ENCODE measurements at places on chromosomes 1 and 21.
A peak's percentile ranks its signal among the peaks of the same experiment; 100 is the strongest.

- H3K4me3 ChIP-seq: no peak overlapping the region
- H3K36me3 ChIP-seq: no peaks in the 10 kb centered on the region
These were observed 47.6 kb upstream of the RAP1A start for GRCh38 chr1:111571987-111572386.

GRCh38 chr1:199279067-199279466 lies 640.2 kb downstream of the PTPRC start:
- no peak for DNase-seq
- no peak overlapping the region for H3K27ac ChIP-seq
- H3K4me3 ChIP-seq: no peak overlapping the region

DNA sequence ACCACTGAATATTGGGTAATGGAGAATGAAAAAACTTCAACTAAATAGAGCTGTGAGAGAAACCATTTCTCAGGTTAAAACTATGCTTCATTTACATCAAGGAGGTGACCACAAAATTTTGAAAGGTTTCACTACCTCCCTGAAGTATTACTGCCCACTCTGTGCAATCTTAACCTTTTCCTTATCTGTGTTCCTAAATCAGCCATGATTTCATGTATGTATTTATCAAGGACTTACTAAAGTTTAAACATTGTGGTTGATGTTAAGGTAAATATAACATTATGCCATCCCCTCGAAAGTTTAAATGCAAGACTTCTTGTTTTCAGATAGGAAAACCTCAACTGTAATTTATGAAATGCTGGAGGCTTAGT lies 84.4 kb downstream of the CLEC20A start:
- H3K4me1 ChIP-seq: no peaks in the 10 kb centered on the region
- no peaks in the 10 kb centered on the region for H3K36me3 ChIP-seq
- no peak for DNase-seq
- H3K27me3 ChIP-seq: no peaks in the 10 kb centered on the region

GRCh38 chr1:31669433-31669785 lies 24.7 kb upstream of the PEF1 start:
- no peak for DNase-seq
- no peaks in the 10 kb centered on the region for H3K27me3 ChIP-seq
- peak overlapping the region; percentile 82 for H3K27ac ChIP-seq
- peaks cover 88% of the 10 kb centered on the region for H3K4me1 ChIP-seq
- H3K4me3 ChIP-seq: no peak overlapping the region

DNA sequence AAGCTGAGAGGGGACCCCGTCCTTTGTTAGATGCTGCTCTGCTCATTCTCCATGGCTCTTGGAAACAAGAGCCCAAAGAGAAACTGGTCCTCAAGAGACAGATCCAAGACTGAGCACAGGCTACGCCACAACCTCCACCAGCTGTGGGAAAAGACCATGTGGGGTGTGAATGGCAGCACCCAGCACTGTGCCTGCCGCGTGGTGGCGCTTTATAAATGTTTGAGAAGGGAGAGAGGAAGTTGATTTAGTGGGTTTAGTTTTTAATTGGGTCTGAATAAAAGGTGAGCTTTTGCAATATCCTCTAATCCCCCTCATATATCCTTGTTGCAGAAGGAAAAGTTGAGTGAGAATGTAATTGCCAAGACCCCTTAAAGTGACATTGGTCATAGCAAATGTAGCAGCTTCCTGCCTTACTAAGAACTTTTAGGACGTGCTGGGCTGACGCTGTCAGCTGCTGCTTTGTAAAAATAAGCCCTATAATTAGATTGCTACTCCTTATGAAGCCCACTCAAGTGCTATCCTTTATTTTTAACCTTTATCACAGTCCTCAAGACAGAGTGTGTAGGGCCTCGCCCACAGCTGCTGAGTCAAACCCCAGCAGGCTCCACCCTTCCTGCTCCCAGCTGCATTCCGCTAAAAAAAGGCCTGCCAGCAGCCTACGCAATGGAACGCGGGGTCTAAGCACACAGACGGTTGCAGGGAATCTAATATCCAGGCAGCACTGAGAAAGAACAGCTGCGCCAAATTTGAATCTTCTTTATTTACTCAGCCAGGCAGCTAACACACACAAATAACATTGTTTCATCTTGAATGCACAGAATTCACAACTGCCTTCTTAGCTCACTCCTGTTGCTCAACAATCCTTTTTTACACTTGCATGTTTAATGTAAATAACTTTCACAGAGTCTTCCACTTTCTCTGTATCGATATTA lies 47.4 kb upstream of the PRDX6 start:
- H3K36me3 ChIP-seq: no peaks in the 10 kb centered on the region
- H3K27me3 ChIP-seq: no peaks in the 10 kb centered on the region
- H3K27ac ChIP-seq: peak overlapping the region; percentile 88
- peaks cover 15% of the 10 kb centered on the region for H3K4me1 ChIP-seq
- peak; percentile 67 for DNase-seq

GRCh38 chr1:169572187-169572586 lies 14.1 kb downstream of the F5 start:
- H3K4me1 ChIP-seq: no peaks in the 10 kb centered on the region
- no peaks in the 10 kb centered on the region for H3K27me3 ChIP-seq
- H3K36me3 ChIP-seq: no peaks in the 10 kb centered on the region
- H3K4me3 ChIP-seq: no peak overlapping the region

GRCh38 chr1:229022595-229023333 lies 248.1 kb upstream of the RAB4A start:
- no peaks in the 10 kb centered on the region for H3K36me3 ChIP-seq
- H3K27ac ChIP-seq: no peak overlapping the region
- DNase-seq: no peak
- H3K27me3 ChIP-seq: no peaks in the 10 kb centered on the region

GRCh38 chr1:21264898-21265297 lies 25.4 kb downstream of the ECE1 start:
- no peaks in the 10 kb centered on the region for H3K27me3 ChIP-seq
- H3K4me1 ChIP-seq: peaks cover 51% of the 10 kb centered on the region
- H3K27ac ChIP-seq: no peak overlapping the region
- no peak overlapping the region for H3K4me3 ChIP-seq
- H3K36me3 ChIP-seq: peaks cover 23% of the 10 kb centered on the region

DNA sequence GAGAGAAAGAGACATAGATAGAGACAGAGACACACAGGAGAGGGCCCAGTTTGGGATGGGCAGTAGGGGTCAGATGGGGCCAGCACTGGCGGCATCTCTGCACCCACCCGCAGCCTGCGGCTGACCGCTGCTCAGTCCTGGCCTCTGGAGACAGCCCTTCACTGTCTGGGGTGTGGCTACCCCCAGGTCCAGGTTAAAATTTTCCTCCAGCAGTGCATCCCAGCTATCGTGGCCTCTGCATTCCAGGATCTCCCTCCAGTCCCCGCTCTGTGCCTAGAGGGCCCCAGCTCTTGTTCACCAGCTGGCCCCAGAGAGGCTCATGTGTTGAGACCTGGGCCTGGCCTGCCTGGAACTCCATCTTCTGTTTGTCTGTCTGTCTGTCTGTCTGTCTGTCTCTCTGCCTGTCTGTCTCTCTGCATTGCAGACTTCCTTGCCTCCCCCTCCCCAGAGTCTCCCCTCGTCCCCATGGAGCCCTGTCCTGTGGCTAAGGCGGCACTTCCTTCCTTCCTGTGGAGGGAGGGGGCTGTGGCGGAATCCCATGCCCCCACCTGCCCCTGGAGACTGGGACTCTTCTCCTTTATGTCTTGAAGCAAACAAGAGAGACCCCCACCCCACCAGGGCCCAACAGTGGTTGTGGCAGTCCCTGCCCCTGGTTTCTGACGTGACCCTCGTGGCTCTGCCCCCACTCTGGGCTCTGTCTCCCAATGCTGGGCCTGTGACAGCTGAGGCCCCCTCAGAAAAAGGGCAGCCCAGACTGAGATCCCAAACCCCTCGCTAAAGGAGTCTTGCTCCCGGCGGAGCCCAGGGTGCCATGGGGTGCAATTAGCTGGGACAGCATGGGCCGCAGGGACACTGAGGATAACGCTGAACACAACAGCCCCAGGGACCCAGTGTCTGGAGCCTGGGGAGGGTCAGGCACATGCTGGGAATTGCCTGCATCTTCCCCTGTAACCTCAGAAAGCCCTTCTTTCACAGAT lies 241.8 kb downstream of the NPHP4 start:
- H3K27ac ChIP-seq: no peak overlapping the region
- H3K4me1 ChIP-seq: peaks cover 45% of the 10 kb centered on the region
- H3K27me3 ChIP-seq: no peaks in the 10 kb centered on the region
- H3K4me3 ChIP-seq: no peak overlapping the region

- no peak overlapping the region for H3K4me3 ChIP-seq
- no peaks in the 10 kb centered on the region for H3K36me3 ChIP-seq
- DNase-seq: no peak
- no peaks in the 10 kb centered on the region for H3K4me1 ChIP-seq
- no peak overlapping the region for H3K27ac ChIP-seq
These were observed 219.0 kb upstream of the L1TD1 start for GRCh38 chr1:61975638-61976037.

GRCh38 chr21:41506611-41507520 lies 1.1 kb downstream of the TMPRSS2 start:
- DNase-seq: no peak
- no peak overlapping the region for H3K27ac ChIP-seq
- no peaks in the 10 kb centered on the region for H3K36me3 ChIP-seq
- H3K4me3 ChIP-seq: peak overlapping the region; percentile 5
- H3K4me1 ChIP-seq: peaks cover 16% of the 10 kb centered on the region

- no peak for DNase-seq
- no peaks in the 10 kb centered on the region for H3K27me3 ChIP-seq
- no peak overlapping the region for H3K27ac ChIP-seq
- no peak overlapping the region for H3K4me3 ChIP-seq
These were observed 434.6 kb upstream of the PRMT6 start for GRCh38 chr1:106621853-106622252.

- no peaks in the 10 kb centered on the region for H3K27me3 ChIP-seq
- no peaks in the 10 kb centered on the region for H3K4me1 ChIP-seq
- H3K27ac ChIP-seq: no peak overlapping the region
- H3K36me3 ChIP-seq: no peaks in the 10 kb centered on the region
- no peak for DNase-seq
These were observed 214.9 kb downstream of the HLX start for GRCh38 chr1:221093903-221094791.

DNA sequence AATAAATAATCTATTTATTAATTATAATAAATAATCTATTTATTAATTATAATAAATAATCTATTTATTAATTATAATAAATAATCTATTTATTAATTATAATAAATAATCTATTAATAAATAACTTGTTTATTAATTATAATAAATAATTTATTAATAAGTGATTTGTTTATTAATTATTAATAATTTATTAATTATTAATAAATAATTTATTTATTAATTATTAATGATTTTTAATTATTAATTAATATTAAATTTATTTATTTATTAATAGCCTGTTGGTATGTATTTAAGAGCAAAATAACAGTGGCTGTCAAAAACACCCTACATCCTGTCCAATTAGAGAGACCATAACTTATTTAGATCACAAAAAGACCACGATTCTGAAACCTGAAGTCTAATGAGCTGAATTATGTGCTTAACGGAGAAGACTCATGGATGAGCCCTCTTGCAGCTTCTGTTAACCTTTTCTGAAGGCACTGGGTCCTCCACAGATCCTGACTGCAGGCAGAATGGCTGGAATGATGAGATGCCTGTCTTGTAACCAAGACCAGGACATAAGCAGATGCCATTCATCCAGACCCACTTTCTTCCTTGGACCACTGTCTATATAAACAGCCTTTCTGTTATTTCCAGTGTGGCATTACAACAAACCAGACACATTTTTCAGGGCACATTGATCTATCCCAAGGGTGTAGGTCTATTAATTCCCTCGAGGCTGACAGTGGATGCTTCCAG lies 134.2 kb downstream of the SETD4 start:
- DNase-seq: no peak
- no peaks in the 10 kb centered on the region for H3K36me3 ChIP-seq
- no peaks in the 10 kb centered on the region for H3K4me1 ChIP-seq
- H3K27ac ChIP-seq: no peak overlapping the region

- peaks cover 40% of the 10 kb centered on the region for H3K4me1 ChIP-seq
- no peak for DNase-seq
- no peak overlapping the region for H3K4me3 ChIP-seq
- no peaks in the 10 kb centered on the region for H3K27me3 ChIP-seq
These were observed 57.9 kb downstream of the LACTBL1 start for GRCh38 chr1:22914633-22915217.

GRCh38 chr1:54843449-54843848 lies 42.3 kb upstream of the TTC22 start:
- no peak overlapping the region for H3K27ac ChIP-seq
- peaks cover 18% of the 10 kb centered on the region for H3K36me3 ChIP-seq
- no peaks in the 10 kb centered on the region for H3K27me3 ChIP-seq
- H3K4me3 ChIP-seq: no peak overlapping the region

DNA sequence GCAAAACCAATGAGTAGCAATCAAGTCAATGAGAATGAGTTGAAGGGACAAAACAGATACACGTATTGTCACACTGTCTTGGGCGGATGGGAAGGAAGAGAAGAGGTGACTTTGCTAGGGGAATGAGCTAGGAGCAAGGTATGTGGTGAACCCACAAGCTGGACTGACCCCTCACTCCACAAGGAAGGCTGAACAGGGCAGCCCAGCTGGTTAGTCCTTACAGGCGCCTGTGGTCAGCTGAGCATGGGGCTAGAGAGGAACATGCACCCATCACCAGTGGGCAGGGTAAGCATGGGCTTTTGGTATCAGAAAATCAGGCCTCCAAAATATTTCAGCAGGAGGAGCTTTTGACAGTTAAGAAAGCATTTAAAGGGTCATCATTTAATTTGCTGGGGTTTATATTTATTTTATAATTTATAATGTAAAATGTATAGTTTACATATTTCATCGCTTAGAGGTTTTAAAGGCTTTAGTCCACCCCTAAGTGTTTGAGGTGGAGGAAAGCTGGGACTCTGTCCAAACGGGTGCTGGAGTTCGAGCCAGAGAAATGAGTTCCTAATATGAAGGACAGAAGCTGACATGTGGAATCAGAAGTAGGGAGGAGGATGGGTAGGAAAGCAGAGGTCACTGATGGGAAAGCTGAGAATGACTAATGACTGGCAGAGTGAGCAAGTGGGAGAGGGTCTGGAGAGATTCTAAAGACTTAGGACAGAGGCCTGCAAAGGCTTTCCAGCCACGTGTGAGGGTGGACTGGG lies 22.0 kb upstream of the ACBD6 start:
- DNase-seq: no peak
- no peaks in the 10 kb centered on the region for H3K4me1 ChIP-seq
- no peaks in the 10 kb centered on the region for H3K36me3 ChIP-seq
- no peak overlapping the region for H3K27ac ChIP-seq
- H3K4me3 ChIP-seq: no peak overlapping the region

DNA sequence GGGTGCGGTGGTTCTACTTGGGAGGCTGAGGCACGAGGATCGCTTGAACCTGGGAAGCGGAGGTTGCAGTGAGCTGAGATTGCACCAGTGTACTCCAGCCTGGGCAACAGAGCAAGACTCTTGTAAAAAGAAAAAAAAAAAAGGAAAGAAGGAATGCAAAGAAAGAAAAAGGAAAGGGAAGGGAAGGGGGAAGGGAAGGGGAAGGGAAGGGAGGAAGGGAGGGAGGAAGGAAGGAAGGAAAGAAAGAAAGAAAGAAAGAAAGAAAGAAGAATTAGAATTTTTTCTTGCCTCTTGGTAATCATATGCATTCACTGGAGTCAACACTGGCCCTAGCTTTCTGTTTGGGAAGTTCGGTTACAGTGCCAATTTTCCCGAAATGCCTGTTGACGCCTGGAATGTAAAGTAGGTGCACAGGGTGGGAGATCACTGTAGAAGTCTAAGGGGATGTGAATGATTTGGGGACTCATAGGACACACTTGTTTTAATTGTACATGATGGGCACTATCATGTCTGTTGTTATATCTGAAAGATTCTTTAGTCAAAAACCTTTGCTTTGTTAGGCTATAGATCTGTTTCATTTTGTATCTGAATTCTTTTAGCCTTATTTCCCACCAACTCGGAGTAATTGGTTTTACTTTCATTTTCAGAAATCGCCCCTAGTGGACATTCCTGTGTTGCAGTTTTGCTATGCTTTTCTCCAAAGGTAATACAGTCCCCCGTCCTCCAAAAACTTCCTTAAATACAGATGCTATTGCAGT lies 59.8 kb upstream of the MORC3 start:
- H3K4me1 ChIP-seq: peaks cover 5% of the 10 kb centered on the region
- peak overlapping the region; percentile 49 for H3K4me3 ChIP-seq
- peak; percentile 76 for DNase-seq
- H3K27me3 ChIP-seq: no peaks in the 10 kb centered on the region

All from spinal cord (tissue), 10 donors.